HT1080 (cell line): ENCODE measurements at places on chromosomes 2 and 18. TPM values are rescaled to one million over a fixed set of nuclear protein-coding genes. Genes with fewer than 3 reads are reported as not detected.

CRYGC gene
- total RNA-seq: 0.17 TPM in 1 of 2 replicates, not detected in the other

- DNase-seq: no peak
These were observed 191.5 kb upstream of the NETO1 start for GRCh38 chr18:73059280-73059679.

DSC2 gene
- 0.98 and 1.2 TPM in 2 replicates for total RNA-seq

ANKRD30B gene
- total RNA-seq: not detected in 2 replicates

EMILIN2 gene
- total RNA-seq: 2.5 and 4.4 TPM in 2 replicates

AKAIN1 gene
- total RNA-seq: not detected in 2 replicates

DNA sequence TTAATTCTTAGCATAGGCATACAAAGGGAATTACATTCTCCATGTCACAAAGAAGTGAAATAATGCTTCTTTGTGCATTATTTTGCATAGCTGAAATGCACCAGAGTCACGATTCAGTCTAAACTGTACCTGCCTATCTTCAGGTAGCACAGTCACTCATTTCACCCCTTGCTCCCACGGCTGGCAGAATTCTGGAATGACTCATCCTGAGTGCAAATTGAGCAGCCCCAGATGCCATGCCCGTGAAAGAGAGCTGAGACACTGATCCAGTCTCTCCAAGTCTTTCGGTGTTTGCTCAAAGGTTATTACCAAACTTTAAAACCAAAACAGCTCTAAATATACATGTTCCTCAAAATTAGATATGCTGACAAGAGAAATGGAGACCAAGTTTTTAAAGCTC lies 168.3 kb upstream of the POU3F3 start:
- DNase-seq: no peak

GRCh38 chr2:152278526-152278925 lies 56.4 kb upstream of the FMNL2 start:
- DNase-seq: no peak

DNA sequence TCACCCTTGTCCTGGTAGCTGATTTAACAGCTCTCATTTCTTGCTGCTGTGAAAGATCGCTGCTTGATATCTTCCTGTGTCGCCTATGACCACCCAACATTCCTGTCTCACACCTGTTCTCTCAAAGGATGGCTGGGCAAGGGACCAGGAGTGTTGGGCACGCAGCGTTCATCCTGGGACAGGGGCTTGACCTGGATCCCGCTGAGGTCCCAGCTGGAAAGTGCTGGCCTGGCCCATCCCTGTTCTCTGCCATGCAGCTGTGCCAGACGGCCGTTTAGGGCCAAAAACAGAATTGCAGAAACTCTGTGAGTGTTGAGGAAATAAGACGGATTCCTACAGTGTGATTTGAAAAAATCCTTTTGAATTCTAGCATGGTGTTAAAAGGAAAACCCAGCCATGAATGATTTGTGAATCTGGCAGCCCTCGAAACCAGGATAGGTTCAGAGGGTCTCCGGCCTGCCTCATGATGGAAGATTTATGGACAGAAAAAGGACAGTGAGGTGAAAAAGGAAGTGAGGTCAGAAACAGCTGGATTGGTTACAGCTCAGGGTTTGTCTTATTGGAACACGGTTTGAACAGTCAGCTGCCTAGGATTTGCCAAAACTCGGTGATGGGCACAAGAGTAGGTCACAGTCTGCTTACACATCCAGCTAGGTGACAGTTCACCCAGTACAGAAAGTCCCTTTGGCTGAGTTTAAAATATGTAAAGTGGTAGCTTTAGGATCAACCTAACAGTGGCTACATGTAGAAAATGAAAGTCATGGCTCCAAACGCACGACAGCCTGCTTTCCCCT lies 164.8 kb downstream of the DCDC2C start:
- no peak for DNase-seq

DNA sequence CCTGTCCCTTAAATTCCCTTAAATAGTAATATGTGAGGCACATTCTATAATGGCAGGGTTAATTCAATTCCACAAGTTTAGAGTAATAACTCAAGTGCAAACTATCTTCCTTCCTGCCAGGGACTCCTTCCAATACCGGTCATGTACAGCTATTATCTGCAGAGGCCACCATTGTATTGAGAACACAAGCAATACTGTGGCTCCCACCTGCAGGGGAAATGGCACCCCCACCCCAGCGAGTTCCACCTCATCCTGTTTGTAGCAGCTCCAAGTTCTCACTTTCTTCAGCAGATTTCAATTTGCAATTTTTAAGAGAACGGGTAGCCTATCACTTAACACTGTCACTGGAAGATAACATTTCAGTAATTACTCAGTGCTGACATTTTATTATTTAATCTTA lies 172.1 kb upstream of the PID1 start:
- DNase-seq: no peak

FAM228A gene
- not detected in 2 replicates for total RNA-seq
